Esophagus squamous epithelium (tissue), 5 donors: ENCODE measurements at places on chromosomes 1 and 21.

DNA sequence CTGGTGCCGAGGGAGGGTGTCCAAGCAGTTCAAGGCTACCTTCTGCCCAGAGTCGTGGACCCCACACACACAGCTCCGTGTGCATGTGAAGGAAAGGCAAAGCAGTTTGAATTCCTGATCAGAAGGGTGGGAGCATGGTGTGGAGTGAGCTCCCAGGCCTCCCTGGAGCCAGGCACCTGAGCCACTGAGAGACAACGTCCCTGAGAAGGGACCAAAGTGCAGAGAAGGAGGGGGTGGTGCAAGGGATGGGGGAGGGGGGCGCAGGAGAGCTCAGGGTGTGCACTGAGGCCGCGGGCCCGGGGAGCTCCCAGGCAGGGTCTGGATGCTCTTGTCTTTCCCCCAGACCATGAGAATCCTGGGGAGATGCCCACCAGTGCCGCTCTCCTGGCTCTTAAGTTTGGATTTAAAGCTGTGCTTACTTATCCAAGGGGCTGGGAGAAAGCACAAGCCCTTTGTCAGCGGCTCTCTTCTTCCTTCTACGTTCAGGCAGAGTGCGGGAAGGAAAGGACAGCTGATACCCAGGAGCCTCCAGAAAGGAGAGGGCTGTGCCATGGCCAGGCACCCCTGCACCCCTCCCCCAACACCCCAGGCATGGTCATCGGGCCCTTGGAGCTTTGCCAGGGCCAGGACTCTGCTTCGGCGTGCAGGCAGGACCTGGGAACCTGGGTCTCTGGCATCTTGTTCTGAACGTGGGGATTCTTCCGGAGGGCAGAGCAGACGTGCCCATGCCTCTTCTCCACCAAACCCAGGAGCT is 24.1 kb downstream of the ACTA1 start:
- no peak overlapping the region for H3K4me3 ChIP-seq
- H3K36me3 ChIP-seq, result no peaks in the 10 kb centered on the region
- H3K27ac ChIP-seq, result no peak overlapping the region
- no peak for DNase-seq
- peaks cover 6% of the 10 kb centered on the region for H3K27me3 ChIP-seq

DNA sequence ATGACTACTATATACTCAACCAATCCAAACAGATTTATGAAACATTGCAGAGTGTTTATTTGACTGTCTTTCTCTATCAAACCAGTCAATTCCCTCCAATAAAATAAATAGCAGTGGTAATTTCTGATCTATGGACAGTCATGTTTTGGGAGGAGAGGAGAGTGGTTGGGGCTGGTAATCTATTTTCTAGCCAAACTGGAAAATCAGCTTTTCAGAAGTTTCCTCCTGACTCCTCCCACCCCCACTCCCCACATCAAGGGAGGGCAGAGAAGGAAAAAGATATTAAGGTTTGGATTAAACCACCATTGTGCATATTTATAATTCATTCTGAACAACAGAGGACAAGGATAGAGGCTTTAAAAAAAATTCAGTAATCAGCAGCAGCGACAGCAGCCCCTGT is 69.4 kb upstream of the SOX13 start:
- no peaks in the 10 kb centered on the region for H3K36me3 ChIP-seq
- no peaks in the 10 kb centered on the region for H3K27me3 ChIP-seq
- DNase-seq, result no peak
- H3K27ac ChIP-seq, result no peak overlapping the region
- H3K4me1 ChIP-seq, result no peaks in the 10 kb centered on the region

- H3K4me1 ChIP-seq, result no peaks in the 10 kb centered on the region
- no peak overlapping the region for H3K4me3 ChIP-seq
- no peak for DNase-seq
- no peaks in the 10 kb centered on the region for H3K36me3 ChIP-seq
- no peaks in the 10 kb centered on the region for H3K27me3 ChIP-seq
- no peak overlapping the region for H3K27ac ChIP-seq
Measured at GRCh38 chr1:94002046-94002787, 93.0 kb upstream of the GCLM start.

GRCh38 chr1:53026254-53026653 is 35.8 kb upstream of the PODN start:
- no peak overlapping the region for H3K4me3 ChIP-seq
- no peak for DNase-seq
- no peaks in the 10 kb centered on the region for H3K4me1 ChIP-seq

DNA sequence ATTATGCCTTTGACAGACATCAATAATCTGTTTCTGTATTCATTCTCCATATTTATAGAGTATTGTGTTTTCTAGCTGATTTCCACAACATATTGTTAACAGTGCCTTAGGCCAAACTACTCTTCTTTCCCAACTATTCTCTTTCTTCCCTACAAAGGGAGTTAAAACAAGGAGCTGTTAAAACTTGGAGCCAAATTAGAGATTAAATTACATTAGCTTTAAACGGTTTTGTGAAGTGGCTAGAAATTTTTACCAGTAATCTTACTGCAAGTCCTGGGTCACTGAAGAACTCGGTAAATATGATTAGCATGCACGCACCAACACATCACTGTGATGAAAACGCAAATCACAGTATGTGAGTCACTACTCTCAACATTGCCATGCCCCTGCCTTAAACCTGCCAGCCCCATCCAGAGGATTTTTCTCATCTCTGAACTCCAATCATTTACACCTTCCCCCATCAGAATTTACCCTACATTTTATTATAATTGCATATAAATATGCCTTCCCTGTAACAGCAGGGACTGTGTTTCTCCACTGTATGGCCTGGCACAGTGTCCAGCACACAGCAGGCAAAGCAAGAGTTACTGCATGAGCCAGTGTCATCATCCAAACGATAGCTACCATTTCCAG is 1.5 kb upstream of the PRDX6 start:
- H3K4me1 ChIP-seq, result peaks cover 64% of the 10 kb centered on the region
- peak overlapping the region; percentile 91 for H3K27ac ChIP-seq
- no peaks in the 10 kb centered on the region for H3K27me3 ChIP-seq
- no peak for DNase-seq
- H3K36me3 ChIP-seq, result peaks cover 15% of the 10 kb centered on the region
- peak overlapping the region; percentile 70 for H3K4me3 ChIP-seq

GRCh38 chr1:156247460-156248322 is at the start of gene PAQR6:
Gene PAQR6 (minus strand): TSS chr1:156248056. CDS start chr1:156246731, 1,325 bp downstream.
- H3K36me3 ChIP-seq, result peaks cover 27% of the 10 kb centered on the region
- H3K4me1 ChIP-seq, result peaks cover 50% of the 10 kb centered on the region
- H3K27ac ChIP-seq, result peak within 1 kb of the TSS; percentile 5
- H3K27me3 ChIP-seq, result no peaks in the 10 kb centered on the region
- no peak within 1 kb of the TSS for H3K4me3 ChIP-seq
- DNase-seq, result no peak

DNA sequence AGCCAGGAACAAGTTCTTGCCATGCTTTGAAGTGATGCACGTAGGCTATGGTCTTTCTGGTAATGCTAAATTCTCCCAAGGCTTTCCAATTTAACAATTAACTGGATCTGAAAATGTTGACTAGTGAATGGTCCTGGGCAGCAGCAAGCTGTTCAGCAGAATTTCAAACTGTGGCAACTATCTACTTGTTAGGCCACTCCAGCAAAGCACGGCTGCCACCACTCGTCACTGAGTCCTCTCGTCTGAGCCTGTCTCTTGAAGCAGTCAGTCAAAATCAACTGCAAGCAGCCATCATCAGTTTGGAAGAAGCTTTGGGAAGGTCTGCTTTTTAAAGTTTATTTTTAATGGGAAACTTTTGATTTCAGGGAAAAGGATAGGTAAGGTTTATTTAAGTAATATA is 6.1 kb downstream of the FLVCR1 start:
- H3K36me3 ChIP-seq, result no peaks in the 10 kb centered on the region
- H3K4me3 ChIP-seq, result no peak overlapping the region
- H3K27me3 ChIP-seq, result no peaks in the 10 kb centered on the region
- H3K27ac ChIP-seq, result no peak overlapping the region
- H3K4me1 ChIP-seq, result peaks cover 10% of the 10 kb centered on the region

GRCh38 chr1:6351480-6352137 is 42.0 kb downstream of the ACOT7 start:
- H3K27ac ChIP-seq, result no peak overlapping the region
- no peaks in the 10 kb centered on the region for H3K36me3 ChIP-seq
- no peaks in the 10 kb centered on the region for H3K27me3 ChIP-seq
- no peak for DNase-seq

- H3K36me3 ChIP-seq, result no peaks in the 10 kb centered on the region
- DNase-seq, result no peak
- H3K4me1 ChIP-seq, result no peaks in the 10 kb centered on the region
- H3K27ac ChIP-seq, result no peak overlapping the region
- no peak overlapping the region for H3K4me3 ChIP-seq
- H3K27me3 ChIP-seq, result no peaks in the 10 kb centered on the region
Measured at GRCh38 chr1:37403166-37403565, 71.2 kb upstream of the ZC3H12A start.

- peaks cover 5% of the 10 kb centered on the region for H3K4me1 ChIP-seq
- no peak overlapping the region for H3K4me3 ChIP-seq
- H3K27ac ChIP-seq, result no peak overlapping the region
- no peak for DNase-seq
- H3K27me3 ChIP-seq, result no peaks in the 10 kb centered on the region
- H3K36me3 ChIP-seq, result no peaks in the 10 kb centered on the region
Measured at GRCh38 chr1:34617321-34618118, 137.3 kb upstream of the GJB5 start.

- no peaks in the 10 kb centered on the region for H3K36me3 ChIP-seq
- peak overlapping the region; percentile 44 for H3K4me3 ChIP-seq
- H3K27me3 ChIP-seq, result peaks cover 18% of the 10 kb centered on the region
- H3K27ac ChIP-seq, result peak overlapping the region; percentile 90
- no peak for DNase-seq
Measured at GRCh38 chr1:75136195-75136815, 2.1 kb downstream of the LHX8 start.
